NCI-H1105 treated with DMSO at 0.1 percent for 48 hours (cell line): ENCODE measurements at places on chromosomes 6 and 20.

- no peak for DNase-seq
Measured at GRCh38 chr6:140275725-140276124, 901.3 kb upstream of the CITED2 start.

DNA sequence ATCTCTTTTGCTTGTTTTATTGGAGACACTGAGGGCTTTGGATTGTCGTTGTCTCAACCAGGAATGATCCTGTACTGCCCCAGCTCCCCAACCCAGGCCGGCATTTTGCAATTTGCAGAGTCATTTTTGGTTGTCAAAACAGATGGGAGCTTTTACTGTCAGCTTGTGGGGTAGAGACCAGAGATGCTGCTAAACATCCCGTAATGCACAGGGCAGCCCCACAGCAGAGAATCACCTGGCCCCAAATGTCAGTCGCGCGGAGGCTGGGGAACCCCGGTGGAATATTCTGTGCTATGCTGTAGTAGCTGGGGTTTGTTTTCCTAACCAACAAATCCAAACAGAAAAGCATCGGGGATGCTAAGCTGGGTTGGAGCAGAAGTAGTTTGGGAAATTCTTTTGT lies 99.7 kb downstream of the TSHZ2 start:
- no peak for DNase-seq

DNA sequence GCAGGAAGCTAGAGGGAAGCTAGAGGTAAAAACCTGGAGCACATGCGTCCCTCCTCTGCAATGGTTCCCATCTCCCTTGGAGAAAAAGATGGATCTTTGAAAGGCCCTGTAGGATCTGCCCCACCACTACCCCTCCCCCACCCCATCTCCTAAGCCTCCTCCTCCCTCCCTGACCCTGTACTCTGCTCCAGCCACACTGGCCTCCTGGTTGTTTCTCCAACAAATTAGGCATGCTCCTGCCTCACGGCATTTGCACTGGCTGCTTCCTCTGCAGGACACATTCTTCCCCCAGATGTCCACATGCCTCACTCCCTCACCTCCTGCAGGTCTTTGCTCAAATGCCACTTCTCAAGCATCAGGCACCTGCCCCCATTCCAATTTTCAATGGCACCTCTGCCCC lies 45.5 kb downstream of the UBE2V1 start:
- no peak for DNase-seq

DNA sequence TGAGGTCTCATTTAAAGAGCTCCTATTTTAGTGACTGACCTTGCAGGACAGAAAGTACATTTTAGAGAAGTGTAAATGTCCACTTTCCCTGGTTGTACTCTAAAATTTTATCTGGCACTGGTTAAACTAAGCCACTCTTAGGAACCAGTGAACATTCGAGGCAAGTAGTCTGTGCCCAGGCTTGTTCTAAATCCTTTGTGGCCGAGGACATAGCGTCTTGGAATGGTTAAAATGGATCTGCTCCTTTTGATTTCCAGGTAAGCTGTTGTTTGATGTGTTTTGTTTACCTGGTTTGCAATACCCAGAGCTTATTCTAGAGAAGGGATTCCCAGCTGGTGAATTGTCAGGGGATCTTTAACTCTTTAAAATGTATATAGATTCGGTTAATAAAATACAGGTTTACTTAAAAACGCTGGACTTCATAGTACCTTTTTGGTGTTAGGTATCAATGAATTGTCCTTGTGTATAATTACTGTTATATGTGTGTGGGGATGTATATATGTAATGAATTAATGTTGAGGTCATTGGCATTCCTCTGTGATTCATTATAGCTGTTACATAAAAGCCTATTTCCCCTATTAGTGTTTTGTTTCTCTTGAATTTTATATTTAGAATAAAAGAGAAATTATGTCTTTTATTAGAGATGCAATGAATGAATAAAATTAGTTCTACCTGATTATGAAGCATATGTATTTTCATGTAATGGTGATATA lies 15.8 kb downstream of the SNX9 start:
- DNase-seq: no peak

DNA sequence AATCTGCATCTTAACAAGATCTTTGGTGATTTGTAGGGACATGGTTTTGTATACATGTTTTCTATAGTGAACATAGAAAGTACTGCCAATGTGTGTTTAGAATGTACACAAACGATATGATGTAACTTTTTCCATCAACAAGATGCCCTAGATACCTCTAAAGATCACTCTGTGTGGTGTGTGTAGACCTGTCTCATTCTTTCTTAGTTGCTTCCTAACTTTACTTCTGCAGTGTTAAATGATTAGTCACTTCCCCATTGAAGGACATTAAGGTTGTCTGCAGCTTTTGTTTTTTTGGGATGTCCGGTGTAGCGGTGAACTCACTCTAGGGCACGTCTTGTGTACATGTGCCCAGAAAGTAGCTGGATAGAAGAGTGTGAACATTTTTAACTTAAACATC lies 35.9 kb downstream of the CDYL start:
- DNase-seq: no peak

- DNase-seq: no peak
Measured at GRCh38 chr6:64270083-64270482, 634.5 kb downstream of the PHF3 start.

DNA sequence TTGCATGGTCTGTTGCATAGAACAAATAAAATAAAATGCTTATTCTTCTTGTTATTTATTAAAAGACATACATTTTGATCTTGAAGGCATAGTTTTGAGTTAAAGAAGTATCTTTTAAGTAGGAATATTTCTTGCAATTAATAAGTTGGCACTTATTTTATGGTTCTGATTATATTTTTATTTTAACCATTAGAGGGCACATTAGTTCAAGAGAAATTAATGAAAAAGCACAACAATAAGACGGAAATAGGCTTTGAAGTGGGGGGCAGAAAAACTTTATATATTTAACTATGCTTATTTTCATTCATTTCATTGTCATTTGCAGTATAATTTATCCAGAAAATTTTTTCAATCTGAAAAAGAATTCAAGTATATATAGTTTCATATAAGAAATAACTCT lies 44.2 kb upstream of the MAP3K7 start:
- peak; percentile 10 for DNase-seq

DNA sequence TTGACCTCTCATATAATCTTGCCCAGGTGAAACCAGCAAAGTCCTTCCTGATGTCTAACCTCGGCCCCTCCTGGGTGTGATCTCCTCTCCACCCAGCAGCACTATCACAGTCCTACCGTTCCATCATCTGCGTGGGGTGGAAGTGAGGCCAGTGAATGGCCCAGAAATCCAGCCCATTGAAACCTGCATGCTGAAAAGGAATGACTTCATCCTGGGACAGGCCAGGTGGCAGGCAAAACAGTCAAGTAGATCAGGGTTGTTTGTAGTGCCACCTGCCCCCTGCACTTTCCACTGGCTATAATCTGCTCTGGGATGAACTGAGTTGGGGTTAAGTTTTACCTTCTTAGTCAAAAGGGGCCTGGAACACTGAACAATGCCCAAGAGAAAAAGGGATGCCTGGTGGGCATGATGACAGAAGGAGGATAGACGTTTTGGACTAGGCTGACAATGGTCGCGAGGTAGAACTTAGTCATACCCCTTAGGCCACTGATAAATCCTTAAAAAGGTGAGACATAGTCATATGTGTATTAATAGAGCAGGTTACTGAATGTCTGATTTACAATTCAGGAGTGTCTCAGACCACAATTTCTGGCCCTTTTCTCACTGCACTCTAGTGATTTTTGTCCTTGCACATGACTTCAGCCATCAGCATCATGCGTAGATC lies 8.1 kb upstream of the HSP90AB1 start:
- DNase-seq: no peak

DNA sequence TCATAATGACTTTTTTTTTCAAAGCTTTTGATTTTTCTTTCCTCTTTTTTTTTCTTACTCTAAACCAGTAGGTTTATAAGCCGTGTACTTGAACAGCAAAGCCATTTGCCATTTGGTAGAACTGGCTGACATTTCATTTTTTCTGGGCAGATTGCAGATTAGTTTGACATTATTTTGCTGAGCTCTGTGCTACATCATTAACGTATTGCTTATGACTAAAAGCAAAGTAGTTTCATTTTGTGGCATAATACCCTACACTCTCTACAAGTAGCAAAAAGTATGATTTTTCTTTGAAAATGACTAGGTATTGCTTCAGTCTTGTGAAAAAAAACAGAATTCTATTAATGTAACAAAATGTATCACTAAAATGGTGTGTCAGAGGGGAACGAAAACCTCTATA lies 141.3 kb downstream of the GRIK2 start:
- DNase-seq: no peak

- no peak for DNase-seq
Measured at GRCh38 chr6:130376936-130377335, 11.1 kb downstream of the TMEM200A start.

GRCh38 chr6:83844170-83844569 lies 9.0 kb upstream of the RIPPLY2 start:
- DNase-seq: no peak

DNA sequence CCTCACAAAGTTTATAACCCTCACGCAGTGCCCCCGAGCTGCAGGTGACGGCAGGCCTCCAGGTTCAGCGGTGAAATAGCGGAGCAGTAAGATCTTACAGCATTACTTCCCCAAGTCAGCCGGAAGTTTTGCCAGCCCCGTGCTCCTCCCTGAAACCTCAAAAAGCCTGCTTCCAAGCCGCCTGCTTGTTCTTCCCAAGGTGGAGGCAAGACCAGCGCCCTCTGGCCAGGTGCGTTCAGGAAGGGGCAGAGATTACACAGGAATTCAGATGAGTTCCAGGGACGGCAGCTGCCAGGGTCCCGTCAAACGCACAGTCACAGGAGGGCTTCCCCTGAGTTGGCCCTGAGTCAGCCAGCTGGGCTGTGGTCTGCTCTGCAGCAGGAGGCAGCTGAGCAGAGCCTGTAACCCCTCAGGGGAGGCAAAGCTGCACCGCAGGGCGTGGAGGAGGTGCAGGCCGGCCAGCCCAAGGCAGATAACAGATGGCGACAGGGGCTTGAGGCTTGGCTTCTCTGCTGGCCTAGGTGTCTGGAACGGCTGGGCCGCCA lies 124.1 kb upstream of the RPS6KA2 start:
- no peak for DNase-seq

DNA sequence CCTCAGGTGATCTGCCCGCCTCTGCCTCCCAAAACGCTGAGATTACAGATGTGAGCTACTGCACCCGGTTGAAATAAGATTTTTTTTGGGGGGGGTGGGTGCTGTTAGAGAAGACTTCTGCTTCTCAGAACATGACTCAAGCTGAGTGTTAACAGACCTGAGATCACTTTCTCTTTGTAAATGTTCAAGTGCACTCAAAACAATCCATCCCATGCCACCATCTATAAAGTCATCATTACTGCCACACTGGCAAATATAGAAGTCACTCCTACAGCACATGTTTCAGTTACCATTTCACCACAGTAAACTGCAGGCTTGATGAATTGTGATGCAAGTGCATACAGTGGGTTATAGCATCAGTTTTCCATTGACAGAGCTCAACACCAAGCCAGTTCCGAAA lies 9.0 kb downstream of the VPS16 start:
- DNase-seq: no peak

DNA sequence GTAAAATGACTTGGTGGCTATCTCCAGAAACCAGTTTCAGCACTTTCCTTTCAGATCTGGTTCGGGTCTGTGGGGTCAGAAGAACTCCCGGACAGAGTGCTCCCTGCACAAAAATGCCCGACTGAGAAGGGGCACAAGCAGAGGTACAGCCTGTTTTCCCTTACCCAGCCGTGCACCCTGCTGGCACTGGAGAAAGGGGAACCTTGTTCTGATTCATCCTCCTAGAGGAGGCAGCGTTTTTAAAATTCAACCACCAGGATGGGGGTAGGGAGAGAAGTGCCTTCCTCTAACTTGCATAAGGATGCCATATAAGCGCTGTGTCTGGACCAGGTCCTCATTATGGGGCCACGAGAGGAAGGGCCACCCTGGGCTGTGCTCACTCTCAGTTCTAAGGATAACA lies 17.6 kb downstream of the RIMS4 start:
- DNase-seq: no peak

DNA sequence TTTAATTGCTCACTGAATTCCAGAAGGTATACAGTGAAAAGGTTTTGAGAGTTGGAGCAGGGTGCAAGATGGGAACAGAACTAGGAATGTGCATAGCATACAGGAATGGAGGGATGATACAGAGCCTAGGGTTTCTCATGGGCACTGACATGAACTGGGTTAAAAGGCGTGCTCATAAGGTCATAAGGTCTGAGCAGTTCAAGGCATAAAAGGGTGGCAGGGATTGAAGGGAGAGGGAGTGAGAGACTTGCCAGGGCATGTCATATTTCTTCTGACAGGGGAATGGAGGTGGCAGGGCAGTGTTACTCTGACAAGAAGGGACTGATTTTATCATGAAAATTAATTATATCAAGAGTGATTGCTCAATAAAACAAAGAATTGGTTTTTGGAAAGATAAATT lies 4.7 kb downstream of the MLIP start:
- DNase-seq: no peak
